Osteoblast (primary cell): ENCODE measurements at places on chromosomes 3 and 15. TPM values are rescaled to one million over a fixed set of nuclear protein-coding genes. Genes with fewer than 3 reads are reported as not detected.

DNA sequence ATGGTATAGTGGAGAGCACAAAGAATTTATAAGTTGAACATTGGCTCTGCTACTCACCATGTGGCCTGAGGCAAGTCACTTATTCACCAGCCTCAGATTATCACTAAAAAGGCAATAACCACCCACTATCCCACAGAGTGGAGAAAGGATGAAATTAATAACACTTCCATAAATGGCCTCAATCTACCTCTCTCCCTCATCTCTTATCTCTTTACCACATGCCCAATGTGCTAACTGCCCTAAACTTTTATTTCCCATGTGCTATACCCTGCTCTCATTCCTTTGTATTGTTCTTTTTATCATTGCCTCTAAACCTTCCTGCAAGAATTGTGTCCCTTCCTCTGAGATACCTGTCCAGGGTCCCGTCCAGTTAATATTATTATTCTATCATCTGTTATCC lies 26.0 kb downstream of the SLC12A6 start:
- no peak overlapping the region for H3K27ac ChIP-seq
- H3K36me3 ChIP-seq = no peaks in the 10 kb centered on the region
- DNase-seq = no peak
- H3K27me3 ChIP-seq = no peaks in the 10 kb centered on the region

- no peaks in the 10 kb centered on the region for H3K27me3 ChIP-seq
- H3K27ac ChIP-seq = no peak overlapping the region
- H3K4me3 ChIP-seq = no peak overlapping the region
- peaks cover 7% of the 10 kb centered on the region for H3K4me1 ChIP-seq
- no peak for DNase-seq
Measured at GRCh38 chr3:126866175-126866759, 116.6 kb upstream of the PLXNA1 start.

DNA sequence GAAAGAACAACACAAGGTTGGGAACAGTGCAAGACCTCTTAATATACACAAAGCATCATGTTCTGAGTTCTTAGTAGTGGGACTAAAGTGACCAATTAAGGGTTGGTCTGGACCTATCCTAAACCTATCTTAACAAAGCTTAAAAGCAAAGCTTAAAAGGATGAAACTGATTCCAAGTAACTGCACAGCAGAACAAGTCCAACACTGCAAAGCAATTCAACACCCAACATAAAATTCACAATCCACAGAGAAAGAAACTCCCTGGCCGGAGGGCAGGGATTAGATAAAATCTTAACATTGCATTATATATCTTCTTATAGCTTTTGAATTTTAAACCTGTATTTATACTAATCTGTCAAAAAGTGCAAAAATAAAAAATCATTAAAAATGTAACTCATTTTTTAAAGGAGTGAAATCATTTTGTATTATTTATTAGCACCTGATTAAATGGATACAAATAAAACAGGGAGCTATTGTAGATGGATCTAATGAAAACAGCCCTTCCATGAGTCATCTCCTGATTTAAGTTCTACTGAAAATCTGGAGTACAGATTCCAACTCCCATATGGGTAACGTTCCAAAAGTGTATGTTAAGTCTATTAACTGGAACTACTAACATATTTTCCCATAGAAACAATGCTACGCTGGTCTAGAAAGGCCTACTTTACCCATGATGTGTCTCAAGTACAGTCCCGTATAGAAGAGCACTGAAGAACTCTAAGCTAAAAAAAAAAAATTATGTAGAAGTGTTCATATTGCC lies 34.9 kb downstream of the PIK3R4 start:
- H3K27me3 ChIP-seq = no peaks in the 10 kb centered on the region
- H3K4me3 ChIP-seq = no peak overlapping the region
- no peak overlapping the region for H3K27ac ChIP-seq
- DNase-seq = no peak

The STRIT1 gene
- not detected in 2 replicates for total RNA-seq

GRCh38 chr15:78241017-78241416 lies 6.7 kb upstream of the ACSBG1 start:
- H3K36me3 ChIP-seq = no peaks in the 10 kb centered on the region
- no peak overlapping the region for H3K4me3 ChIP-seq
- H3K27ac ChIP-seq = no peak overlapping the region
- no peaks in the 10 kb centered on the region for H3K4me1 ChIP-seq
- H3K27me3 ChIP-seq = peaks cover 15% of the 10 kb centered on the region

The SNTN gene
- not detected in 2 replicates for total RNA-seq

The ZWILCH gene
- 8.7 and 13.0 TPM in 2 replicates for total RNA-seq

The SAMMSON gene
- not detected in 2 replicates for total RNA-seq

DNA sequence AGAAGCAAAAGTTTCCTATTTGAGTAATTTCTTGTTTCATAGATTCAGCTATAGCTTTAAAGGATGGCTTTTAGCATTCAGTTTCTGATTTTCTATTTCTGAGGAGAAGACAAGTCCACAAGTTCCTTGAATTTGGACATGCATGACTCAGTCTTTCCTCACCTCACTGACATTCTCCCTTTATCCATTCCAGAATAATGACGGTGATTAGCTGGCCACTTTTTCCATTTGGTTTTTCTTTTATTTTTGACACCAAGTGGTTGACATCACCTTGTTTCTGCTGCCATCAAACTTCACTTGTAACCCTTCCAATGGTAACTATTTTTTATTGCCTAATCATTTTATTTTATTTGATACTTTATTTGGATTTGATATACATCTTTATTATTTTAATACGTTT lies 404.4 kb upstream of the KCNMB2 start:
- no peaks in the 10 kb centered on the region for H3K36me3 ChIP-seq
- no peak overlapping the region for H3K27ac ChIP-seq
- no peaks in the 10 kb centered on the region for H3K27me3 ChIP-seq
- no peak overlapping the region for H3K4me3 ChIP-seq

DNA sequence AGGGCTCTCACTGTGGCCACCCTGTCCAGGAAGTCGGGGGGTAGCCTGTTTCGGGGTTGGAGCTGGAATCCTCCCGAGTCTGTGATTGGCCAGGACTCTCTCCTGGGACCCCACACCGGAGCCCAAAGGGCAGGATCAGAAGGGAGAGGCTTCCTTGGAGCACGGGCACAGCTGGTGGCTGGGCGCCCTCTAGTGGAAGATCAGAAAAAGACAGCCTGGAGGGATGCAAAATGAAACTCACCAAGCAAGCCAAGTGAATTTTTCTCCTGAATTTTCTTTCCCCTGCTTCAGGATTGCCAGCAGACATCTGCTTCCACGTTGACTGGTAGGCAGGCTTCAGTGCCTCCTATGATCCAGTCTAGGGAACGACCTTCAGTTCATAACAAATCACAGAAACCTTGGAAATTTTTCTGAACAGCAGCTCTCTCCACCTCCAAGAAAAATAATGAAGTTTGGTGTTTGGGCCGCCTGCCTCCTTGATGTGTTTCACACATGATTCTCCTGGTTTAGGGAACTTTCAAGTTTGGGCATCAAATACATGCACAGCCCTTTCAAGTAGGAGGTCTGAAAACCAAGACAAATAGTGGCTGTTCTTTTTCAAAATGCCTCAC lies 224.6 kb downstream of the VPS13C start:
- H3K4me3 ChIP-seq = peak overlapping the region; percentile 43
- H3K27ac ChIP-seq = no peak overlapping the region
- peaks cover 12% of the 10 kb centered on the region for H3K4me1 ChIP-seq
- H3K27me3 ChIP-seq = peaks cover 51% of the 10 kb centered on the region

GRCh38 chr15:41585127-41586047 lies 26.4 kb downstream of the TYRO3 start:
- DNase-seq = peak; percentile 90
- peaks cover 3% of the 10 kb centered on the region for H3K4me1 ChIP-seq
- H3K4me3 ChIP-seq = peak overlapping the region; percentile 64
- no peaks in the 10 kb centered on the region for H3K36me3 ChIP-seq

The IGF2BP2 gene
- 80.4 and 81.8 TPM in 2 replicates for total RNA-seq

- H3K27ac ChIP-seq = no peak overlapping the region
- DNase-seq = no peak
- no peaks in the 10 kb centered on the region for H3K4me1 ChIP-seq
Measured at GRCh38 chr3:122151480-122151879, 32.0 kb upstream of the CASR start.

The CEP19 gene
- 3.6 and 3.8 TPM in 2 replicates for total RNA-seq

DNA sequence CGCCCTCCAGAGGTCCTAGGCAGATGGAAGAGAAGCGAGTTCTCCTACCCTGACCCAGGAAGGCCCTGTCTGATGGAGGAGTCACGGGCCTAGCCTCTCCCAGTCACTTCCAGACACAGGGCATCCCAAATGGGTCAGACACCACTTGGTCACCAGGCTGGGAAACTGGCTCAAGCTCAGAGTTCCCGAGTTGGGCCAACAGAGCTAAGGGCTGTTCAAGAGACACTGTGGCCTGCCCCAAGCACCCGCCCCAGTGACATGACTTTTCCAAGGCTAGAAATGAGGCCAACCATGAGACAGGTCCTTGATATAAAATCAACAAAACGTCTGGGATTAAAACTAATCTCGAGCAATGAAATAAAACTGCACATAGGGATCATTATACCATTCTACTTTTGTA lies 113.8 kb downstream of the IQSEC1 start:
- H3K4me3 ChIP-seq = no peak overlapping the region
- H3K36me3 ChIP-seq = no peaks in the 10 kb centered on the region
- no peaks in the 10 kb centered on the region for H3K27me3 ChIP-seq
- no peak overlapping the region for H3K27ac ChIP-seq

DNA sequence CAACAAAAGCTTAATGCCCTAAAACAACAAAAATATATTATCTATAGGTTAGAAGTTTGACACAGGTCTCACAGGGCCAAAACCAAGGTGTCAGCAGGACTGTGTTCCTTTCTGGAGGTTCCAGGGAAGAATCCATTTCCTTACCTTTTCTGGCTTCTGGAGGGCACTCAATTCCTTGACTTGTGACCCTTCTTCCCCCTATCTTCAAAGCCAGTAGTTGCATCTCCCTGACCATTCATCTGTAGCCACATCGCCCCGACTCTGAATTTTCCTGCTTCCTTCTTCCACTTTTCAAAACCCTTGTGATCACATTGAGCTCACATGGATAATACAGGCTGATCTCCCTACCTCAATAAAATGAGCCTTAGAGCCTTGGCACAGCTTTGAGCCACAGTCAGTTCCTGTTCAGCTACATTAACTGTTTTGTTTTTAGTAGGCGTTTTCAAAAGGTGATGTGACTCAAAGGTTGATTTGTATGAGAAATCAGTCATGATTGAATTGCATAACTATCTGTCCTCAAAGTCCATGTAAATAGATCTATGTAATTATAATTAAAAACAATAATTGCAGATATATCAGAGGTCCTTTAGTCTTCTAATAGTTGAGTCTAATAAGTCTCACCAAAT lies 12.4 kb downstream of the PFN2 start:
- no peak overlapping the region for H3K4me3 ChIP-seq
- H3K27ac ChIP-seq = no peak overlapping the region
- H3K27me3 ChIP-seq = no peaks in the 10 kb centered on the region
- peaks cover 10% of the 10 kb centered on the region for H3K36me3 ChIP-seq

The RGMA gene
- 2.5 and 3.2 TPM in 2 replicates for total RNA-seq

GRCh38 chr3:12891391-12891984 lies 50.1 kb upstream of the RPL32 start:
- DNase-seq = peak; percentile 62
- H3K36me3 ChIP-seq = no peaks in the 10 kb centered on the region
- peak overlapping the region; percentile 65 for H3K4me3 ChIP-seq
- peaks cover 51% of the 10 kb centered on the region for H3K27me3 ChIP-seq
